ENCODE measurements at places on chromosomes 2 and 18.

- no peak for DNase-seq
Measured at GRCh38 chr2:29749843-29750242, 171.5 kb downstream of the ALK start.

- no peak for DNase-seq
Measured at GRCh38 chr18:47390410-47391024, 139.1 kb upstream of the SKOR2 start.

GRCh38 chr2:133553838-133554408 lies 14.3 kb downstream of the NCKAP5 start:
- no peak for DNase-seq

- DNase-seq, result peak; percentile 54
Measured at GRCh38 chr2:19351899-19352697, 6.3 kb downstream of the OSR1 start.

DNA sequence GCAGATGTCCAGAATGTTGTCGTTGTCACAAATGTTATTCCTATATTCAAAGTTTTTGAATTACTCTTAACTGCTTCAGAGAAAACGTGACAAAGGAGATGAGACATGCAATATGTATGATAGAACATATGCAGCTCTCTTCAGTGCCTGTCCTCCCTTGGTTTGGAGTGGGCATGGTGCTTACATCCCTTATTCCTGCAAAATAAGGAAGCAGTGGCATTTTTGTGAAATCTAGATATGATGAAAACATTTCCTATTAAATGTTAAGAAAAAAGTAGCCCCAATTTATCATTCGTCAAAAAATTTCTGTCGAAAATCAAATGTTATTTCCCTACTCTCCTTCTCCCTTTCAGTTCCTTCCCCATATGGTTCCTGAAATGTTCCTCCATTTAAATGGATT lies 457.5 kb upstream of the FANCL start:
- DNase-seq, result no peak

DNA sequence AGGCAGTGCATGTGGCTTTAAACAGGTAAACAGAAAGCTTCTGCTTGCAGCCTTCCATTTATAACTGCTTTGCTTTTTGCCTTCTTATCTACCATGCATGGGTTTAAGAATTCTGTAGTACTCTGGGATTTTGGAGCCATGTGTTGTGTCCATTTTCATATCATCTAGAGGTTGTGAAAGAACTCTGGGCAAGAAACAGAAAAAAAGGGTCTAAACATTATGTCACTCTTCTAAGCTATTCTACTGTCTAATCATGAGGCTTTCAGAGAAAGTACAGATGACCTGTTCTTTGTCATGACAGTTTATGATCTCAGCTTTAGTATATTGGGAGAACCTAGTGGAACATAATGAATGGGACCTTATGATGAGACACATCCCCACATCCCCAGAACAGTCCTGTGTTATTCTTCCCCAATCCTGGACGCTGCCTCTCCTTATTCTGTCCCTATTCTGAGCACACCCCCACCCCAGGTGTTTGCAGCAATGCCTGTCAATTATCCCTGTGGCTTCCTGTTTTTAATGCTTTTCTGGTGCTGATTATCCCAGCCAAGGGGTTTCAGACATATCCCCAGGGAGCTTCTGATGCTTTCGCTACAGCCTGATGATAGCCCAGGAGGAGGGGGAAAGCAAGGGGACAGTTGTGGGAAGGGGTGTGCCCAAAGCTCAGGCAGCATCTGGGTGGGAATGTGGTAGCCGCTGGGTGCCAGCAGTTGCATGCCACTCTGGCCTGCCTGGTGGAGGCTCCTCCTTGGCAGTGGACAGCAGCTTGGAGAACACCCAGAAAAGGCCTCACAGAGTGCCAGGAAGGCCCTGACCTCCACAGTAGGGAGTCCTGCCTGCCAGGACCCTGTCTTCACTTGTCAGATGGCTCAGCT lies 169.5 kb upstream of the MAP3K20 start:
- no peak for DNase-seq

DNA sequence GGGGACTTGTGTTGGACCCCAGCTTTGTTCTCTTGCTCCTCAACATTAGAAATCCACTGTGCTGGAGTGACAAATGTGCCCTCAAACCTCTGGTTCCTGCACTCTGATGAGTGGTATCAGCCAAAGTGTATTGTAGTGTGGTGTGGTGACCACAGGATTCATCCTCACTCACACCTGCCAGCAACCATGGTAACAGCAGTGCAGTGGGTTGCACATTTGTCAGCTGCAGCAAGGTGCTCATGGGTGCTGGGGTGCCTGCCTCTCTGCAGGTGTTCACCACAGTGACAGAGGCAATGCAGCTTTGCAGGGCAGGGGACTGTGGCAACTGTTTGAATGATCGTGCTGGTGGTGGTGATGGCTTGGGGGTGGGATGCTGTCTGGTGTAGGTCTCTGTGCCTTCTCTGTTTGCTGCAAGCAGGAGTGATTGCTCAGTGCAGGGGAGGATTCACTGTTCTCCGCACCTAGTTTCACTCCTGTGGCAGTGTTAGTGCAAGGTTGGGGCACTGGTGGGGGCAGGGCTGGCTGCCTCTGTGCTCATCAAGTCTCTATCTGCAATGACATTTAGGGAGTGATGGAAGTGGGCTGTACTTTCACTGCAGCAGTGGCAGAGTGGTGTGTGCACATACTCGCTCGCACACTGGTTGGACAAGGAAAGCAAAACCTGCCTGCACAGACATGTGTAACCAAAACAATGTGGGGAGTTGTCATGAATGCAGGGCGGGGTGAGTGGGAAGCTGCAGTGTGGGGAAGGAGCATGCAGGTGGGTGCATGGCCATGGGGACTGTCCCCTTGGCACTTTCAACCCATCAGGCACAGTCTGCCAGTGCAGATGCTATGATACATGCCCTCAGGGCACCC lies 301.1 kb downstream of the PIK3C3 start:
- no peak for DNase-seq
